ENCODE measurements at places on chromosomes 7 and 10. TPM values are rescaled to one million over a fixed set of nuclear protein-coding genes. Genes with fewer than 3 reads are reported as not detected.

DNA sequence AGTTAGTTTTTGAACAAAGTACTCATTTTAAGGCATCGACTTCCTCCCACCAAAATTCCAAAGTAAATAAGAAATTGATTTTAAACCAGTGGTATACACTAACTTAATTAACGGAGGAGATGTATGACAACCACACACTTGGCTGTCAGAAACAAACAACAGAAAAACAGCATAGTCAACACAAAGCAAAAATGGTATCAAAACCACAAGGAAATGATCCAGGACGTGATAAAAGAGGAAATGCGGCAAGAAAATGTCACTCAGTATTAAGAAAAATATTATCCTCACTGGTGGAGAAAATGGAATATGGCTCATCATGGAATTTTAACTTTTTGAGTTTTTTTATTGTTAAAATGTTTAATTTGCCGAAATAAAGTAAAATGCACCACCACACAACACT lies 17.5 kb downstream of the KIAA1549 start:
- DNase-seq = no peak

GRCh38 chr7:27191161-27191731 lies 6.2 kb upstream of the HOXA11 start:
- no peak for DNase-seq

The EPHB6 gene
- 0.59 TPM for total RNA-seq

The STMP1 gene
- total RNA-seq = 18.7 TPM
